Activated CD4-positive, CD25-positive, alpha-beta regulatory T cell treated with anti-CD3 and anti-CD28 coated beads, Interleukin-2, amount 50 U/mL, for 16 hours (primary cell): ENCODE measurements at places on chromosomes 12 and 14.

- DNase-seq = peak; percentile 58
Measured at GRCh38 chr14:91114079-91115065, 499 bp downstream of the DGLUCY start.

DNA sequence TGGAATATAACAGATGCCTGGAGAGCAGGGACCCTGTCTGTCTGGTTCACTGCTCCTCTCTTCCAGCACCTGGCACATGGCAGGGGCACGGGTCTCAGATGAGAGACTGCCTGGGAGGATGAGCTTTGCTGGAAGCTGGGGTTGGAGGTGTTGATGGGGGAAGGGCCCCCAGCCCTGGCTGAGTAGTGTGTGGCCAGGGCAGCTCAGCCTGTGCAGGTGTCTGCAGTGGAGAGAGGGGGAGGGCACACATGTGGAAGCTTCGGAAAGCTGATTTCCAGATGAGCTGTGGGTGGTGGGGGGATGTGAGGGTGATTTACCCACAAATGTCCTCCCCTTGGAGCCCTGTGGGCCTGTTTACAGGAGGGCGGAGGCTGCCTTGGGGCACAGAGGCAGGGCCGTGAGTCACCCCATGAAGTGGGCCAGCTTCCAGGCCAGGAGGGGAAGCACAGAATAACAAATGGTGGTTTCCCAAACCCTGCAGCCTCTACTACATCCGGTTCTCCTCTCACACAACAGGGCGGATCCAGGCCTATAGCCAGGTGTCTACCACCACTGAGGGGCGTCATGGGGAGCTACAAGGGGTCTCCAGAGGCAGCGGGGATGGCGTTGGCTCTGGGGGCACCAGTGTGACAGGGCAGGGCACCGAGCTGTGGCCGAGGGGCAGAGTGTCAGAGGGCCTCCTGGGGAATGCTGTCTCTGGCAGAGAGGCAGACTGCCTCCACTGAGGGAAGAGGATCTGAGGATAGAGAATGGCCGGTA lies 11.0 kb downstream of the KRT7 start:
- DNase-seq = no peak

DNA sequence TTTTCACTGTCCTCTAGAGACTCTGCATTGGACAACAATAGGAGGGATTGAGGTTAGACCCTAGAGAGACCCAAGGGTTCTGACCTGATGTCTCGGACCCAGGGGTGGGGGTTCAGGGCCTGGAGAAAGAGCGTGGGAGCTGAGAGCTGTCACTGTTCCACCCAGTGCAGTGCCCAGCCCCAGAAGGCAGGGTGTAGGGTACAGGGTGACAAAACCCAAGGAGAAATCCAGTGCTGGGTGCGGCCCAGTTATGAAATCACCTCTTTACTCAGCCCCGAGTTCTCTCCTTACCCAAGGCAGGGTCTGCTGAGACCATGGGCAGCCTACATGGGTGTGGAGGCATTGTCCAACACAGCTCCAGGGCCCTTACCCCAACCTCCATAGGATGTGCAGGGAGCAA lies 2.6 kb downstream of the AQP2 start:
- DNase-seq = no peak

DNA sequence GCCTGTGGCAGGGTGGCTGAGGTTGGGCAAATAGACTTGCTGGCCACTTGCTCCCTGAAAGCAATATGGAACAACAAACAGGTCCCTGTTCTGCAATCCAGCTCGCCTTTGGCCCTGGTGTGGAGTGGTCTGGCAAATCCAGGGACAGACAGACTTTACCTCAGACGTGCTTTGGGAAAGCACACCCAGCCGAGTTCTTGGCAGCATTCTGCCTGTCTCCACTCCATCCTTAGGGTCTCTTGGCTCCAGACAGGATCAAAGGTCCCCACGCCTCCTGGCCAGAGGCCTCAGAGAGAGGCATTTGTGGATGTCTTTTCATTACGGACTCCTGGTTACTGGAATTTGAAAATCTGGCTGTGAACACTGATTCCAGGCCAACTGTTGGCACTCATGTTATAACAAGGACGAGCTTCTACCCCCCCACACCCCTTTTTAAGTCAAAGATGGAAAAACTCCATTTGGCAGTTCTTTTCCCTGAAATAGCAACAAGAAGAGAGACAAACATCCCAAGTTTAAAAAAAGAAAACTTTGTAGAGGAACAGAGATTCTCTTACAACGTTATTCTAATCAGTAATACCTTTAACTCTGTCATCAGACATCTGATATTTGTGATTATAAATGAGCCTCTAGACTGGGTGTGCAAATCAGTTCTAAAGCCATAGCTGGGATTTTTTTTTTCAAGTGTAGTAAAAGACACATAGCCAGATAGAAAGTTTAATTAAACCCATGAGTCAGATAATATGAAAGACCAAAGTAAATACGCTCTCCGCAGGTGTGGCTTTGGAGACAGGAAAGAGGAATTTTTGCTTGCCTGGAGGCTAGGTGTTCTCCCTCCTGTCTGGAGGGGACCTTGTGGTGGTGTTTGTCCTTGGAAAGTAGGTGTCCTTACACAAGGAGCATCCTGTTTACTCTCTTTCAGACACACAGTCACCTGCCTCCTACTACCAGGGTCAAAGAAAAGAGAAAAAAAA lies 60.7 kb downstream of the GALNT8 start:
- no peak for DNase-seq

DNA sequence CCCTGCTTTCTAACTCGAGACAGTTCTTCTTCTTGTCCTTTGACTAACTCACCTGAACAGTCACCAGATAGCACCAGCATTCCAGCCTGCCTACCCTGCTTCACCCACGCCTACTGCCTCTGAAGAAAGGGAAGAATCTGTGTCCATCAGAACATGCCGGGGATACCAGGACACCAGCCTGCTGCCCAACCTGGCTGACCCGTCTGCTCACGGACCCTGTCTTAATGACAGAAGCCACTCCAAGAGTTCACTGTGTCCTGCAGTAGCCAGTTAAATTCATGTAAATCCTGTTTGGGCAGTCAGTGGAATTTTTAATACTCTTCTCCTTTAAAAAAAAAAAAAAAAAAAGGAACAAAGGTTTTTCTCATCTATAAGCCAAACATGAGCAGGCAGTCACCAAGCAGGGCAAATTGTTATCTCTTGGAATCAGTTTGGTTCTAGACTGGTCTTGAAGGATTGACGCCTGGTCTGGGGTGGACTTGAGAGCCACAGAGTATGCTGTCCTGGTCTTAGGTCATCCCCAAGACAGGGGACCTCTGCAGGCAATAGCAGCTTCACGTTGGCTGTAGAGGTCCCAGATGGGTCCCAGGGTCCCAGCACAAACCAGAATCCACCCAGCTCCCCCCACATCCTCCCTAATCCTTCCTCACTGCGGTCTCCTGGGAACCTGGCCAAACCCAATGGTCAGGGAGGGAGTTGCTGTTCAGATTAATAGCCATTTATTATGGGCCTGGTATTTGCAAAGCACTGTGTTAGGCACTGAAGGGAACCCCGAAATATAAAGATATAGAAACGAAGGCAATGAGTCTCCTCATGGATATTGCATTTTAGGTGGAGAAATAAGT lies 181.1 kb upstream of the HIF1A start:
- DNase-seq = no peak

GRCh38 chr12:58293308-58293982 lies 352.1 kb downstream of the ATP23 start:
- no peak for DNase-seq

DNA sequence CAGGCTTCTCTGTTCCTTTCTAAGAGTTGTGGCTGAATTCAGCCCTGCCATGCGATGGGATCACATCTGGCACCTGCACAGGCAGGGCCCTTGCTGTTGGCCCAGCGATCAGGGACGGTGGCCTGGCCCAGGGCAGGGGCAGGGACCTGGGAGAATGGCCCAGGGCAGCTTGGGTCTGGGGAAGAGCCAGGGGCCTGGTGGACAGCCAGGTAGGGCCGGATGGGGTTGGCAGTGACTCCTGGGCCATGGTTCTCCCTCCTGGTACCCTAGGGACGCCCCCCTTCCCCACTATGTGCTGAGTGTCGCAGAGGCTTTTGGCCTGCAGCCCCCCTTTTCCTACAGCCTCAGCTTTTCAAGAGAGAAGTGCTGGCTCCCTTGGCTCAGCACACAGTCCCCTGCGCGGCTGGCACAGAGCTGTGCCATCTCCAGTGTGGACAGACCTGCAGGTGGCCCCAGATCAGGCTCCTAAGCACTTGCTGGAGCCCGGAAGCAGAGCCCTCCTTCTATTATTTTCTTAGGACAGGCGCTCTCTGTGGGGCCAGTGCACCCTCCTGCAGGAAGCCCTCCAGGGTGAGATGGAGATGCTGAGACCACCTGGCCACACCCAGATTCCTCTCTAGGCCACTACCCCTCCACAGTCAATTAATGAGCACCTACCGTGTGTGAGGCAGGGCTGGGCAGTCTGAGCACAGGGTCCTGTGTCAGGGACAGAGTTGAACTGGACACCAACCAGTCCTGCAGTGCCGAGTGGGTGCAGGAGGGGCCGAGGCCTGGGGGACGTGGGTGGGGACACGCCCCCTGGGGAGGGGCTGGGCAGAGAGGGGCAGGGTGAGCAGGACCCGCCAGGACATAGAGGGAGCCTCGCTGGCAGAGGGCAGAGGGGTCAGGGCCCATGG lies 267.6 kb downstream of the ADGRD1 start:
- DNase-seq = no peak

DNA sequence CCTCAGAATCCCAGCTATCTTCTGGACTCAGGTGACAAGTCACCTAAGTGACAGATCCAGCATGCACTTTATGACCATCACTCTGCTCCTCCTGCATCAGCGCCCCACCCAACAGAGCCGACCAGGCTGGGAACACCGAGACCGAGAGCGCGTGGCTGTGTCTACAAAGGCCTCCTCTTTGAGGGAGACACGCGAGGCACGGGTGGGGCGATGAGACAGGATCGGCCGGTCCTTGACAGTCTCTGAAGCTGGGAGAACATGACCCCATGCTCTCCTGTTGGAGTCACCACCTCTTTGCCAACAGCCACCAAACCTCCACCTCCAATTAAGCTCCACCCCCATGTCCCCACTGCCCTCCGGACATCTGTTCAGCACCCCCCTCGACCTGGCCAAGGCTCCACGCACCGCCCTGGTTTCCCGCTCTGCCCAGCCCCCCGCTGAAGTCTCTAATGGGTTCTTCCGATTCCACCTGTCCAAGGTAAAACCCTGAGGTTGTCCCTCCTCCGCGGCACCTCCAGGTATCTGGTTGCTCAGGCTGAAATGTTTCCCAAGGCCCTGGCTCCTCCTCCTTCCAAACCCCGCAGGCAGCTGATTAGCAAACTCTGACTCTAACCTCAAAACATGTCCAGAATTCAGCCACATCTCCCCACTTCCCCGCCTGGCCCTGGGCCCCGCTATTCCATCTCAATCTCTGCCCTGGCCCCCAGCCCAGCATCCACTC lies 31.5 kb downstream of the HSP90AA1 start:
- no peak for DNase-seq

GRCh38 chr14:51328064-51328771 lies 88.2 kb downstream of the TMX1 start:
- DNase-seq = no peak

DNA sequence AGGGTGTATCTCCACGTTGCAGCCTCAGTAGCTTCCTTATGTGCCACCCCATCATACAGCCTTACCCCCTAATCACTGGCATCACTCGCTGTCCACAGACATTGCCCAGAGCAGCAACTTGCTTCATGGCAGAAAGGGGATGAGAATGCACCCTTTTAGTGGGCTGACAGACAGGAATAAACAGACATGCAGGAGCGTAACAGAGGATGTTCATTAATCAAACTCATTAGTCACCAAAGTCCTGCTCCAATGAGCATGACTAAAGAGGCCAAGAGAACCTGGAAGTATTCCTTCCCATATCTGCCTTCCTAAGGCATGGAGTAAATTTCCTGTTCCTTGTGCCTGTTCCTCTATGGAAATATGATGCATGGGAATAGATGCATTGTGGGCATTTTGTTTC lies 197.0 kb downstream of the PHLDA1 start:
- no peak for DNase-seq

DNA sequence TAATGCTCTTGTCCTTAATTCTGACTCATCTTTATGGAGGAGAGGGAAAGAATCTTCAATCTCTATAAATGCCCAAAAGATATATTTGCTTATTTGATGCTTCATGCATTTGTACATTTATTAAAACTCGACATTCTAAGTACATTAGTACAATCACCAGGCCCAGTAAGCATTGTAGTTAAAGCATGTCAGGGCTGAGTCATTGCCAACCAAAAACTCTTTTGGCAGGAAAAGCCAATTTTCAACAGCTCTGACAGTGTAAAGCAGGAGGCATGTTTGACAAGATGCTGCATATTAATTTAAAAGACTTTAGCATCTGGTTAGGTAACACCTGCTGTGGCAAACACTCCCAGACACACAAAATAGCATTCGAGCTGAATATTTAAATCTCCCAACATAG lies 290.9 kb downstream of the PPFIA2 start:
- DNase-seq = no peak

- no peak for DNase-seq
Measured at GRCh38 chr12:108117163-108117849, 11.8 kb upstream of the WSCD2 start.

- DNase-seq = no peak
Measured at GRCh38 chr12:4005851-4006430, 132.7 kb upstream of the PARP11 start.

DNA sequence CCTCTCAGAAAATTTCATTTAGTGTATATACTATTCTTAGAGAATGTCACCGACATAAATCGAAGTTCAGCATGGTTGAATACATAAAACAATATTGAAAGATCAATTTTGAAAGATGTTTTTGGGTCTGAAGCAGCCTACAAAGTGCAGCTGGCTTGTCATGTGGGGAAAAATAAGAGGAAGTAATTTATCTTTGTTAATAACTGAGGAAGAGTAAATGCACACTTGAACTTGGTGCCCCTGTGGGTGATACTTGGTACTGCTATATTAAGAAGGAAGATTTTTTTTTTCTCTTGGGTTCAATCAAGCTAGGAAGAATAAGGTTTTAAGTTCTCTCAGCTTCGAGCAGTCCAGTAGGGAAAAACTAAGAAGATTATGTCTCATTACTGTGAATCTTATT lies 661.3 kb downstream of the RPL10L start:
- no peak for DNase-seq

DNA sequence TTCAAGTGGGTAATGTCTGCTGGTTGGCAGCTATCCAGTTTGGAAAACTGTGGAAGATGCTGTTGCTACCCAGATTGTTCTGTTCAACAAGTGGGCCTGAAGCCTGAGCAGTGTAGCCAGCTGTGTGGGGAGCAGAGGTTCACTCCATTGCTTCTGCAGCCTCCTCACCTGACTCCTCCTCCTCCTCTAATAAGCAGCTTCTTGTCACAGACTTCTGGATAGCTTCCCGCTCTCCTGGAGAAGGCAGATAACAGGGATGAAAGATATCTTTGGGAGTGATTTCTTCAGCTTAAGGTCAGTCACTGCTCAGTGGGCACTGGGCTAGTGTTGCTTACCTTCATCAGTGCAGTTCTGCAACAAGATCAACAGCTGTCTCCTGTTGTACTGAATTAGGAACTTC lies 2.0 kb downstream of the POP5 start:
- no peak for DNase-seq

GRCh38 chr14:61179061-61179690 lies 102.0 kb downstream of the TMEM30B start:
- DNase-seq = no peak

GRCh38 chr14:104967386-104968152 lies 10.6 kb downstream of the AHNAK2 start:
- DNase-seq = no peak
